Adipocyte (in vitro differentiated cells): ENCODE measurements at places on chromosomes 3 and 15.

- DNase-seq, result no peak
Observed at GRCh38 chr15:65342493-65342892, 35.3 kb downstream of the IGDCC3 start.

DNA sequence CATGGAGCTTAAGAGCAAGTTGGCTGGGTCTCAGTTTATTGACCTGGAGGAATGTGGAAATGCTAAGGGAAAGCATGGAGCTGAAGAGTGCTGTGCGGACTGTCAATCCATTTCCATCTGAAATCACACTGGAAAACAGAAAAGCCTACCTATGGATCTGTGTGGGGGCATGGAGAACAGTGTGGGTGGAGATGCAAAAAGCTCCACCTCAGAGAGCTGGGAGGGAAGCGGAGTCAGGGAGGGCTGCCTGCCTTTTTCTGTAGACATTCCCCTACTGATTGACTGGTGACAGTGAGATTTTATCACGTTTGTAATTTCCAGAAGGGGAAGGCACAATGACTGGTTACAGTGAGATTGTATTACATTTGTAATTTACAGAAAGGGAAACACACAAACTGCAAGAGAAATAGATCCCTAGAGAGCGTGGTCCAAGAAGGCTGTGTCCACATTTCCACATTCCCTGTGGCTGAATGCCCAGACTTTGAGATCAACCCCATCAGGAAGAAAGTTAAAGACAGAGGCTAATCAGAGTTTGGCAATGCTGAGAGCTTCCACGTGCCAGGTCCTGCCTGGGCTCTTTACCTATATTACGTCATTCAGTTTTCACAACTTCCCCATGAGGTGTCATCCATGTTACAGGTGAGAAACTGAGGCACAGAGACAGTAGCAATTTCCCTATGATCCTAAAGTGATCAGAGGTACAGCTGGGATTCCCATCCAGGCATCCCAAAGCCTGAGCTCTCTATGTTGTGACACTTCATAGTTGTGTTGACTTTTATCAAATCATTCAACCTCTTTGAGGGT, 67.7 kb upstream of the NSMCE3 start:
- DNase-seq, result peak; percentile 84

DNA sequence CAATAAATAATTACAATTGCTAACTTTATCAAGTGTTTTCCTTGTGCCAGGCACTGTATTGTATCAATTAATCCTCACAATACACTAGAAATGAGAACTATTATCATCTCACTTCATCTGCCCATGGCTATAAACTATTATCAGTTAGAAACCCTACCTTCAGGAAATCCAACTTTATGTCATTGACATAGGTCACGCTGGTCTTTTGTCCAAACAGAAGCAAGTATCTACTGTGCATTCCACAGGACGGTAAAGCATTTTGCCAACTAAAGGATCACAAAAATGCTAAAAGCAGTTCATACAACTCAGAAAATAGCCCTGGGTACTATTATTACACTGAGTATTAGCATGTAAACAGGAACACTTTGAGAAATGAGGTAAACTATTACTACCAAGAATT, 9.6 kb downstream of the DENND6A start:
- no peak for DNase-seq

GRCh38 chr15:72785432-72785831, 1.9 kb upstream of the ADPGK start:
- peak; percentile 65 for DNase-seq

- DNase-seq, result no peak
Observed at GRCh38 chr3:80898211-80898610, 863.2 kb downstream of the GBE1 start.

DNA sequence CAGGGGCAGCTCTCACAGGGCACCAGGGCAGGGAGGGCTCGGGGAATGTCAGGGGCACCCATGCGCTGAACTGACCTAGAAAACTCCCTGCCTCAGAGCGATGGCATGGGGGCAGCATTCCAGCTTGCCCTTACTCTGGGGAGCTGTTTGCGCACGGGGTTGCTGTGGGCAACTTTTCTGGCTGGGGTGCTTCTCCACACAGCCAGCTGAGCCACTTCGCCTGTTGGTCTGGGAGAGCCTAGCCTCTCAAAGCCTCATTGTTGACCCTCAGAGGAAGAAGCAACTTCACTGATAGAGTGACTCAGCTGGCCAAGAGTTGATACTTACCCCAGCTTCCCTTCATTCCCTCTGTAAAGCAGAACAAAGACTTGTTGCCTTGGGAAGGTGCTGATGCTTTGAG, 42.6 kb upstream of the MRPS22 start:
- DNase-seq, result peak; percentile 12

GRCh38 chr3:186319945-186320344, 42.1 kb downstream of the DGKG start:
- DNase-seq, result no peak

DNA sequence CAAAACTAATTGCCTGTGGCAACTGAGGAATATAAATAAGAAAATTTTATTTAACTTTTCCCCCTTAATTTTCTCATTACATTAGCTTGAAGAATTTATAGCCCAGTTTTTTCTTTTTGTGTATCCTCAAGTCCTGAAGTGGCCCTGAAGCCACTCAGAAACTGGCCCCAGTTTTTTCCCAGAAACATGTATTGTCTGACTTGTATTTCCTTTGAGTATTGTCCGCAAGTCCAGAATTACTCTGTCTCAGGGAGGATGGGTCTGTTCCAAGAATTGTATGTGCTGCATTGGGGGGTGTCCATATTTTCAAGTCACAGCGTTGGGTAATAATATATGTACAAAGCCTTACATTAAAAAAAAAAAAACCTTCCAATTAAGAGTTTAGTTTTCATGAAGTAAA, 149.7 kb upstream of the IL12A start:
- no peak for DNase-seq

- DNase-seq, result no peak
Observed at GRCh38 chr15:95953032-95953431, 377.5 kb upstream of the NR2F2 start.

- DNase-seq, result peak; percentile 47
Observed at GRCh38 chr3:126212620-126213378, 32.4 kb upstream of the ALDH1L1 start.

GRCh38 chr3:76859596-76859995, 180.3 kb upstream of the ROBO2 start:
- peak; percentile 7 for DNase-seq

- peak; percentile 19 for DNase-seq
Observed at GRCh38 chr15:79798311-79798710, 98.5 kb downstream of the MTHFS start.

- DNase-seq, result no peak
Observed at GRCh38 chr3:191743283-191743682, 282.3 kb downstream of the PYDC2 start.

- DNase-seq, result no peak
Observed at GRCh38 chr3:123476967-123477750, 28.3 kb upstream of the ADCY5 start.

GRCh38 chr3:84442533-84442932, 516.3 kb upstream of the CADM2 start:
- no peak for DNase-seq

DNA sequence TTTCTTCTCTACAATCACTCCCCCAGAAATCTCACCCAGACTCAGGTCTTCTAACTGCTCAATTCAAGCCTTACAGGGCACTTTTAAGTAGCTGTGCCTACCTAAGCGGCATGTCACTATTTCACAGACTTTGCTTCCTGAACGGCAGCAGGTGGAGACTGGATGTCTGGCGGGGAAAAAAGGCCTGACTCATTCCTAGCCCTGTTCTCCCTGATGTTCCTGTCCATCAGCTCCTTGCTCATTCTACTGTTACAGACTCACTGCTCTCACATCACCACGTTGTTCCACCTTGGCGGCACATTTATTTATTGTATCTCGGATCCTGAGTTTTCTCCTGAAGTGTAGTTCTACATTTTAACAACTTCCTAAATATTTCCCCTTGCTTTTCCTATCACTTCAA, 52.6 kb upstream of the ATP11B start:
- DNase-seq, result no peak

- DNase-seq, result no peak
Observed at GRCh38 chr3:55731741-55732140, 244.6 kb upstream of the WNT5A start.
